HCEC 1CT (cell line): ENCODE measurements at places on chromosomes 4 and X.
A peak's percentile ranks its signal among the peaks of the same experiment; 100 is the strongest.

- DNase-seq: no peak
Observed at GRCh38 chrX:27968878-27969277, 12.4 kb downstream of the DCAF8L1 start.

DNA sequence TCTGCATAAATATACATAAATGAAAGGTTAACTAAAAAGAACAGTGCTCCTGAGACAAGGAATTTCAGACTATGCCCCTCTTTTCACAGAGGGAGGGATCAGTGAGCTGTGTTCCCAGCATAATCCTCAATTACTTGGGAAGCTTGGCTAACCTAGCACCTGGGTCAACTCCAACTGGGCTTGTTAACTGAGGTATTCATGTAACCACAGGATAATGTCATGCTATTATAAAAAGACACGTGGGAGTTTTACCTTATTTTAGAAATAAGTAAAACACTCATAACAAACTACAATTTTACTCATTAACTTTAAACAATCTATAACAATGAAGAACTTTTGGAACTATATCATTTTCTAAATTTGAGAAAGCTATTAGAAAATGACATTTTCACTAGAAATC is 48.6 kb downstream of the RPGR start:
- DNase-seq: no peak

- no peak for DNase-seq
Observed at GRCh38 chr4:59969909-59970308, 1230.2 kb upstream of the ADGRL3 start.

- DNase-seq: no peak
Observed at GRCh38 chrX:143319526-143319925, 197.7 kb downstream of the SPANXN3 start.

- peak; percentile 76 for DNase-seq
Observed at GRCh38 chrX:22365460-22365859, 92.7 kb downstream of the CBLL2 start.

GRCh38 chr4:164428561-164428960 is 325.4 kb upstream of the SMIM31 start:
- DNase-seq: no peak

DNA sequence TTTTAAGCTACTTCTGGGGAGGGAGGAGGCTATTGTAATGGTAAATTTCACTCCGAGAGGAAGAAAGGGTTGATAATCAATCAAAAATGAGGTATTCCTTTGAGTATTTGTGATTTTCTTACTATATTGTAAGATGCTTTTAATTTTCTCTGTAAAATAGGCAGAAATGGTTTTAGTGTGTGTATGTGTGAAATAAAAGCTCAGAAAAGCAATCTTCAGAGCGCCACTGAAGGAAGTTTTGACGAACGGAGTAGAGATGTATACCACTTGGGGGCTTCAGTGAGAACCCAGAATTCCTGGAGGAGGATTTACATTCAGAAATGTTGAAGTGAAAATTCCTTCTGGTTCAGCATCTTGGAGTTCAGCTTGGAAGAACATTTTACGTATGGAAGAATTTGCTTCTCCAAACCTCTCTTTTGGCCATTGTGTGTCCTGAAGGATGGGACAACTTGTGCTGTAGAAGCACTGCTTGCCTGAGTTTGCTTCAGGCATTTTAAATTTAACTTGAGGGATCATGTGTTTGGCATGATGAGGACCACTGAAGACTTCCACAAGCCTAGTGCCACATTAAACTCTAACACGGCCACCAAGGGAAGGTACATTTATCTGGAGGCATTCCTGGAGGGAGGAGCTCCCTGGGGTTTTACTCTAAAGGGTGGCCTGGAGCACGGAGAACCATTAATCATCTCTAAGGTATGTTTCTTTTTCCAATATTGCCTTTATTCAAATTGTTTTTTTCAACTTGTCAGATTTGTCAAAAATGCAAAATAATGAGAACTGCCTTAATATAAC is 695 bp downstream of the SHROOM3 start:
- DNase-seq: no peak

GRCh38 chr4:1137850-1138249 is 24.5 kb upstream of the RNF212 start:
- no peak for DNase-seq

- no peak for DNase-seq
Observed at GRCh38 chrX:101668143-101668542, 8.5 kb upstream of the ARMCX2 start.

DNA sequence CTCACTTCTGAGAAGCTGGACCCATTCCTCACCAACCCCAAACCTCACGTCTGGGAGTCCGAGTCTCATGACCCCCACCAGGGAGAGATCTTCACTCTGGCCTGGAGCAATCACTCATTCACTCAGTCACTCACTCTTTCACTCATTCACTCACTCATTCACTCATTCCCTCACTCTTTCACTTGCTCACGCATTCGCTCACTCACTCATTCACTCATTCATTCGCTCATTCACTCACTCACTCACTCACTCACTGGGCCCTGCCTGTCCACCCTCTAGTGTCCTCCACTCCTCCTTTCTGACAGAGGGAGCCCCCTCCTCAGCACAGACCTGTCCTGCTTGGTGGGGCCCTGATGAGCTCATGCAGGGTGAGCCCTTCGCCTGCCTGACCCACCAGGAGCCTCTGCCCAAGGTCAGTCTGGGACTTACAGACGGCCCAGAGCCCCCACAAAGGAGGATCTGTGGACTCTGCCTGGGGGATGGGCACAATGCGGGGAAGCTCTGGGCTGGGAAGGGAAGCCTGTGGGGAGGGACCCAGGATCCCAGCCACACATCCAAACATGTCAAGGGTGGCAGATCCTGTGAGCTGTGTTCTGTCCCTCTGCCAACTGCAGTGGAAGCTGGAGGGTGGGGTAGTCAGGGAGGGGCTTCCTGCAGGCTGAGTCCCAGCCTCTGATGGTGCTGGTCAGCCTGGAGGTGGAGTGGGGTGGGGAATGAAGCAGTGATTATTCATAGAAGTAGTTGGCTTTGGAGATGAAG is 18.5 kb downstream of the CPZ start:
- no peak for DNase-seq

- DNase-seq: peak; percentile 46
Observed at GRCh38 chrX:112851806-112852205, 11.2 kb upstream of the AMOT start.

DNA sequence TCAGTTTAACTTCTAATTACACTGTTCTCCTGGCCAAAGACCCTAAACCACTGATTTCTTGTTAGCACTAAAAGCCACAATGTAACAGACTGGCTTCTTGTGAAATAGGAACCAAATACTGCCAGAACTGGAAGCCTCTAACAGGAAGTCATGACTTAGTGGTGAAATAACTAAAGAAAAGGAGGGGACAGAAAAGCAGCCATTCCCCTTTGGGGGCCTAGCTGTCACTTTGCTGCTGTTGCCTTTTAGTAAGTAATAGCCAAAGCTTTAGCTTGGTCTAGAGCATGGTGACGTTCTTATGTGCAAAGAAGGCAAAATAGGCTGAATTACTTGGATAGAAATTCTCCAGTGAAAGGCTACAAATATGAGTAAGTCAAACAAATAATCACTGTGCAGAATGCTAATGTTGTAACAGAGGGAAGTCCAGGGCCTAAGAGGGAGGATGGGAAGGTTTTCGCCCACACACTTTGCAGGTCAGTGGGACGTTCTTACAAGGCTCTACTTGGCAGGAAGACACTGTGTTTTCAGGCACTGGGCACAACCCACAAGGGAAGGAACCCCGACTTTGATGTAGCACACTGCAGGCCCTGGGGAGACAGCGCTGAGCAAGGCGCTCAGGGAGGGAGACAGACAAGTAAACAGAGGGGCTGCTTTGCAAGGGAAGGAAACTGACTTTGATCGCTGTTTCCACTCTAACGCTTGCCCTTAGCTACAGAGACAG is 16.7 kb downstream of the GAB3 start:
- DNase-seq: peak; percentile 72

- no peak for DNase-seq
Observed at GRCh38 chr4:30989508-30989907, 269.3 kb downstream of the PCDH7 start.

GRCh38 chr4:7281691-7282665 is 89.6 kb downstream of the SORCS2 start:
- DNase-seq: no peak

GRCh38 chr4:177285953-177286352 is 23.7 kb upstream of the NEIL3 start:
- DNase-seq: no peak

GRCh38 chrX:1475481-1475880 is 22.8 kb upstream of the ASMTL start:
- DNase-seq: no peak

- no peak for DNase-seq
Observed at GRCh38 chr4:54157606-54158005, 57.6 kb downstream of the GSX2 start.

DNA sequence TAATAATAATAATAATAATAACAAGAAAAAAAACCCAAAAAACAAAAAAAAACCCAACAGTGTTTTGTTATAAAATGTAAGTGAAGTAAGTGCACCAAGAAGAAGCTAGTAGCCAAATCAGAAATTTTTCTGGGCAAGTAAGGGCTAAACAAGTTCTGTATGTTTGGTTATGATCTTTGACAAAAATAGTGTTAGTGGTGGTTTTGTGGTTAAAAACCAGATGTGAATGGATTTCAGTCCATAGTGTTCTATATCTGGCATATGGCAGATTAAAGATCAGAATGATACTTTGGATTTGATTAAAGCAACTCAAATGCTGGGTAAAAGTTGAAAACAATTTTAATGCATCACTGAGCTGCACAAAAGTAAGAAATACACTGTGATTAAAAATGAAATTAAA is 116.5 kb upstream of the NDST4 start:
- DNase-seq: no peak
